ENCODE measurements at places on chromosomes 5 and 9.

- DNase-seq = no peak
These were observed 1236.6 kb downstream of the MAT2B start for GRCh38 chr5:164742025-164742424.

- DNase-seq = no peak
These were observed 8.5 kb upstream of the ANGPTL2 start for GRCh38 chr9:127130661-127131538.

DNA sequence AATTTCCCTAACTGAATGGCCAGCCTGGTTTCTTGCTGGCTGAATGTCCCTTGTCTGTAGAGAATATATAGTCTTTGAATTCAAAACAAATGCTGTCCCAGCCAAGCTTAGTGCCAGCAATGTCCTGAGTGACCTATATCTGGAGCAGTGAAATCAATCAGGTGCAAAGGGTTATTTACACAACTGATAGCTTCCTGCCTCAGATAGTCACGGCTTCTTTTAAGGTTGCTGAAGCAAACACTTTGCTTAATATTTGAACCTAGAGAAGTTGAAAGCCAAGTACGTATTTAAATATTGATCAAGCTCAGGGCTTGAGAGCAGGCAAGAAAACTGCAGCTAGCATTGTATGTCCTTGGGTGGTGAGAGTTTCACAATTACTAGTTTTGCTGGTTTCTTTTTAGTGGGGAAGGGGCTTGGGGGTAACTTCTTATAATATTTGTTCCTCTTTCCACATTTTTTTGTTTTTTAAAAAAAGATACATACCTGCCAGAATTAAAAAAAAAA is 2.0 kb upstream of the ARHGEF28 start:
- no peak for DNase-seq

- no peak for DNase-seq
These were observed 4.0 kb downstream of the NOP16 start for GRCh38 chr5:176384366-176384930.

DNA sequence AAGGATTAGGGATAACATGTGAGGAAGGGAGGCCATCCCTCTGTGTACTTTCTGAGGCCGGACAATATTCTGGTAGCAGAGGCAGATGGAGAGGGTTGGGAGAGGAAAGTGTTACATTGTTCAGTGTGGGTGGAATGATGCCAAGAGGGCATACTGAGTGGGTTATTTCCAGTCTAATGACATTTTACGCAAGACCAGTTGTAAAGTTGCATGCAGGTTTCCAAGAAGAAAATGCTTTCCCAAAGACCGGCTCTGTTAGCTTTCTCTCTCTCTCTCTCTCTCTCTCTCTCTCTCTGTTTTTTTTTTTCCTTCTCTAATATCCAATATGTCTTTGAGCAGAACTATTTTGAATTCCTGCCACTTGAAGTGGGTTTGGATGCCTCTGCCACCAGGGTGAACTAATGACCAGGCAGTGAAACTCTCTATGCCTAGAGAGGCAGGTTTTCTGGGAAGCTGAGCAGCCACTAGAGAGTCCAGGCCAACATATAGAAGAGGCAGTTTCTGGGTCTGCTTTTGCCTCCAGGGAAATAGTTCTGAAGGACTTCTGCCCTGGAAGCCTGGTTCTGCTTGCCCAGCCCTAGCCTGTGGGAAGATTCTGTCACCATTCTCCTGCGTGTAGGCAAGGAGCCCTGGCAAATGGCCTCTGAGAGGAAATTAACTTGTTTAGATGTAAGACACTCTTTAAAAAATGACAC is 24.4 kb upstream of the ZNF366 start:
- DNase-seq = no peak

- no peak for DNase-seq
These were observed 66.3 kb downstream of the RCL1 start for GRCh38 chr9:4859035-4859434.

DNA sequence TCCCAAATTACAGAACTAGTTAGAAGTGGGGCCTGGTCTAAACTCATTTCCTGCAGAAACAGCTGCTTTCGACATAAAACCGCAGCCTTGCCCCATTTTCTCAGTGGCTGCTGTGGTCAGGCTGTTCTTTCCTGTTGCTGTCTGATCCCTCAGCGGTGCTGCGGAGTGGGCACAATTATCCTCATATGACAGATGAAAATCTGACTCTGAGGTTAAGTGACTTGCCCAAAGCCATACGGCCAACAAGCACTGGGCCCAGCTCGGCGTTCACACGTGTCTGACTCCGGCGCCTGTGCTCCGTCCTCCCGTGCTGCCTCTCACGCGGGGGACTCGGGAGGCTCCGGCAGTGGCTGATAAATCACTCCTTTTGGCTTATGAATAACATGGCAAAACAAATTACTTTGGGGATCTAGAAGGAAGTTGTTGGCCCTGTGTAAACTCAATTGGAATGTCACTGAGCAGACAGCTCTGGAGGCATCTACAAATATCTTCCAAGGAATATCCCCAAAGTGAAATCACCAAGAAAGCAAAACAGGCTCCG is 142.6 kb upstream of the LMX1B start:
- peak; percentile 92 for DNase-seq
